CD4-positive, alpha-beta T cell (primary cell): ENCODE measurements at places on chromosomes 16 and 17.

DNA sequence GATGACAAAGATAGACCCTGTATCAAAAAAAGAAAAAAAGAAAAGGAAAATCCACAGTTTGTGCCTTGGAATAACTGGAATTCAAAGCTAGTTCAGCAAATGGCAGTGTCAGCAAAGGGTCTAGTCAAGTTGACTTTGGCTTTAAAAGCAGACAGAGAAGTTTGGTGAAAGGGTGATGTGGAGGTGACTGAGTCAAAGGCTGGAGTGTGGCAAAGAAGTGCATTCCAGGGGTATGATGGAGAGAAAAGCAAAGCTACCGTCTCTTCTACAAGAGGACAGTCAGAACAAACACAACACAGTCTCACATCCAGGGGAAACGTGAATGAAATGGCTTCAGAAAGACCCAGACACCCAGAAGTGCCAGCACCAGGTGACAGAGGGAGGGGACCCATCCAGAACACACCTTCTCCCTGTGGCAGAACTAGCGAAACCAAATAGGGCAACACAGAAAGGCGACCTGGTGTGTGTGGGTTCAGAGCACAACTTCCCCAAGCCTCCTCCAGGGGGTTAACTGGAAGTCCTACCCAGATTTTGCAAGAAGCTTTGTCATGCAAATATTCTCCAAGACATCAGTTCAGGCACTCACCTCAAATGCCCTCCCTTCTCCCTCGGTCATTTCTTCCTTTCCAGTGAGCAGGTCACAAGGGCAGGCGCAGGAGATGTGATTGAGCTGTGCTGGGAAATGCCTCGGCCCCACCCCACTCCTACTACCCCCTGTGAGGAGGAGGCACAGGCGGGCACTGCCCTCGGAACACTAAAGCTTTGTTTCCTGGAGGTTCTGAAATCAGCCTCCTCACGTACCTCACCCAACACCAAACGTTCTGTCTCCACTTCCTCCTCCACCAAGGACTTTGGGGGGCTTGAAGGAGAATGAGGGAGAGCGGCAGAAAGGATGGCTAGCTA is 481.9 kb downstream of the SOX9 start:
- DNase-seq: no peak

DNA sequence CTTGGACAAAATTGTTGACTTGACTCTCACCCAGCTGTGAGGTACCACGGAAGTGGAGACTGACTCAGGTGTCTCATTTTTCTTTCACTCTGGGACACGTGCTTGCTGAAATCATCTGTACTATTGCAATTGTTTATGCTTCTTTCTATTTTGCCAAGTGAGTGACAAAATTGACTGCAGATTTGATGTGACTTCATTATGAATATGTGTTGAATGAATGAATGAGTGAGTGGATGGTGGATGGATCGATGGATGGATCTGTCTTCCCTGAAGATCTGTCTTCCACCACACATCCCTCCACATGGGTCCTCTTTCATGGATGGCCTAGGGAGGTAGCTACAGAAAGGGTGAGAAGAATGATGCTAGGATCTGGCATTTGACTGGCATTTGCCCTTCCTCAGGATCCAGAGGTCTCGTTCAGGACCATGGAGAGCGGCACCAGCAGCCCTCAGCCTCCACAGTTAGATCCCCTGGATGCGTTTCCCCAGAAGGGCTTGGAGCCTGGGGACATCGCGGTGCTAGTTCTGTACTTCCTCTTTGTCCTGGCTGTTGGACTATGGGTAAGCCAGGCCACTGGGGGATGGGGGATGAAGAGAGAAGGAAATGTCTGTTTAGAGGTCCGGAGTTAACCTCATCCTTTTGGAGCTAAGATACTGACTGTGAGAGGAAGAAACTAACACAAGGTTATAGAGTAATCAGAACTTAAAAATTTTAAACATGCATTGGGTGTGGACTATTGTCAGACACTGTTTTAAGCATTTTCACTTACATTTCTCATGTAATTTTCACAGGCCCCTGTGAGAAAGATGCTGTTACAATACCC is 12.7 kb downstream of the SLC5A11 start:
- peak; percentile 26 for DNase-seq

- no peak for DNase-seq
These were observed 28.7 kb downstream of the GOSR1 start for GRCh38 chr17:30505868-30506417.

GRCh38 chr17:45309400-45309799 is 7.4 kb downstream of the MAP3K14 start:
- no peak for DNase-seq

- DNase-seq: peak; percentile 14
These were observed 2.7 kb upstream of the TMIGD1 start for GRCh38 chr17:30336369-30337171.
